Peyer's patch (tissue), 4 donors: ENCODE measurements at places on chromosomes 4 and X. TPM values are rescaled to one million over a fixed set of nuclear protein-coding genes. Genes with fewer than 3 reads are reported as not detected.

GRCh38 chrX:19552793-19553192 is 37.5 kb upstream of the MAP3K15 start:
- DNase-seq, result no peak
- H3K36me3 ChIP-seq, result no peaks in the 10 kb centered on the region
- no peaks in the 10 kb centered on the region for H3K4me1 ChIP-seq
- H3K4me3 ChIP-seq, result no peak overlapping the region

GRCh38 chr4:120673696-120674095 is 248.8 kb downstream of the PRDM5 start:
- DNase-seq, result no peak
- no peak overlapping the region for H3K27ac ChIP-seq
- no peaks in the 10 kb centered on the region for H3K36me3 ChIP-seq
- H3K4me1 ChIP-seq, result no peaks in the 10 kb centered on the region
- no peaks in the 10 kb centered on the region for H3K27me3 ChIP-seq
- H3K4me3 ChIP-seq, result no peak overlapping the region

Gene FAT4
- 1.4 TPM for total RNA-seq

Gene RAB41
- not detected for total RNA-seq

Gene CUL4B
- total RNA-seq, result 24.8 TPM
